ENCODE measurements at places on chromosomes 2 and 18. TPM values are rescaled to one million over a fixed set of nuclear protein-coding genes. Genes with fewer than 3 reads are reported as not detected.

BIRC6 gene
- total RNA-seq: 57.0 TPM

DNA sequence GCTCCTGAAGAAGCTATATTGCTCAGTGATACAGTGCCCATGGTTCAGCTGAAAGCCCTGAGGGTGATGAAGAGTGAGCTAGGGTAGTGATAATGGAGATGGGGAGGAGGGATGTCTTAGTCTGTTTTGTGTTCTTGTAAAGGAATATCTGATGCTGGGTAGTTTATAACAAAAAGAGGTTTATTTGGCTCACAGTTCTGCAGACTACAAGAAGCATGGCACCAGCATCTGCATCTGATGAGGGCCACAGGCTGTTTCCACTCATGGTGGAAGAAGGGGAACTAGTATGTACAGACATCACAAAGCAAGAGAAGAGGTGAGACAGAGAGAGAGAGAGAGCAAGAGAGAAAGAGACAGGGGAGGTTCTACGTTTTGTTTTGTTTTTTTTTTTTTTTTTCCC lies 417.3 kb upstream of the TRIB2 start:
- no peak for DNase-seq

MSGN1 gene
- total RNA-seq: not detected

TMEM247 gene
- not detected for total RNA-seq

- DNase-seq: no peak
Measured at GRCh38 chr2:68284896-68285295, 32.6 kb upstream of the PPP3R1 start.

GRCh38 chr2:71558300-71559051 lies 105.1 kb downstream of the DYSF start:
- DNase-seq: no peak

LYG2 gene
- not detected for total RNA-seq

DNA sequence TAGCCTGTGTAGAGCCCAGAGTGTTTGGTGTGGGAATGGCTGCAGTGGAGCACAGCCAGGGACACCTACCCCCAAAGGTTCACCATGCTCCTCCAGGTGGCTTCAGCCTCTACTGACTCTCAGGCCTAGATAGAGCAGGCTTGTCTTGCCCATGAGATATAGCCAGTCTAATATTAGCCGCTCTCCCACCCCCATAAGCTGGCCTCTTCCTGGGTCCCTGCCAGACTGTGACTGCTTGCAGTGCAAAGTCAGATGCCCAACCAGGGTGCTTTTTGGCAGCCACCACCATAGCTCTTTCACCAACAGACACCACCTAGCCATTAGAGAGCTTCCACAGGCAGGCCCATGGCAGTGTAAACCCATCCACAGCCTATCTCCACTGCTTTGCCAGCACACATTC lies 405.3 kb downstream of the MBD2 start:
- DNase-seq: peak; percentile 79

DNA sequence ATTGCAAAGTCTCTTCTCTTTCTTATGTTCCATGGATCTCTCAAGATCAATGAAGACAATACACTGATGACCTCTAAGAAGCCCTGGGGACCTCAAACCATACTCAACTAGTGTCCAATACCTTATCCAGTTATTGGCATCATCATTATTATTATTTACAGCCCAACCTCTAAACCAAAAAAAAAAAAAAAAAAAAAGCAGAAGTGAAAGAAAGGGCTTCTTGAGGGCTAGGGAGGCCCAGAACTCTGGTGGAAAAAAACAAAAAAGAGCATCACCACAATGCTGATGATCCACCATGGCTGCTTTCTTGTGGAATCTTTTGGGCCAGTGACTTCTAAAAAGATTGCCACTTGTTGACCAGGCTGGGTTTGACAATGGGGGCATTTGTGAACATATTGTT lies 324.9 kb downstream of the LPIN1 start:
- DNase-seq: no peak

CELF4 gene
- total RNA-seq: 0.24 TPM

DNA sequence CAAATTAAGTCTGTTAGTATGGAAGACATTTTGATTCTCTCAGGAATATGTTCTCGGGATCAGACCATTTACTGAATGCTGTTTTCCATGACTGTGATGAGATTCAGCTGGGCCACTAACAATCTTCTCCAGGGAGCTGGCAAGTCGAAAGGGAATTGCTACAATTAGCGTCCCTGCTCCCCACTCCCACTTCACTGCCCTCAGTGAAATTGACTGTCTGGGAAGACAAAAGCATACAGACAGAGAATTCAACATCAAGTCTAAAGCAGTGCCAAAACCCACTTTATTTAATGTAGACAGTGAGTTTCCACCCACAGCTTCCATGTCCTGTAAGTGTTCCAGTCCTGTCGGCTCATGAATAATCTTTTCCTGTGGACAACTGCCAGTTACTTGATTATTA lies 34.0 kb upstream of the COL3A1 start:
- DNase-seq: no peak

- DNase-seq: no peak
Measured at GRCh38 chr2:148675708-148676107, 31.2 kb downstream of the EPC2 start.

Measured in cardiac septum (tissue), 1 donor.